ENCODE measurements at places on chromosomes 6 and 20.

DNA sequence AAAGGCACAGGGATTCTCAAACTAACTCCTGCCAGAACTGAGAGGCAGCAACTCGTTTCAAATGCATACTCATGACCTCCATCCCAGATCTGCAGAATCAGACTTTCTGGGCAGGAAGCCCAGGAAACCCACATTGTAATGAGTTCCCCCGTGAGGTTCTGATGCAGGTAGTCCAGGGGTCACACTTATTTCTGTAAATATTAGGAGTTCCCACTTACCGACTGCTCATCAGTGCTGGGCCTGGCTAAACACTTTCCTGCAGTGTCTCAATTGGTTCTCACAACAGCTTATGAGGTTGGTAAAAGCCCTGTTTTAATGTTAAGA lies 11.6 kb downstream of the DUSP15 start:
- DNase-seq: no peak

DNA sequence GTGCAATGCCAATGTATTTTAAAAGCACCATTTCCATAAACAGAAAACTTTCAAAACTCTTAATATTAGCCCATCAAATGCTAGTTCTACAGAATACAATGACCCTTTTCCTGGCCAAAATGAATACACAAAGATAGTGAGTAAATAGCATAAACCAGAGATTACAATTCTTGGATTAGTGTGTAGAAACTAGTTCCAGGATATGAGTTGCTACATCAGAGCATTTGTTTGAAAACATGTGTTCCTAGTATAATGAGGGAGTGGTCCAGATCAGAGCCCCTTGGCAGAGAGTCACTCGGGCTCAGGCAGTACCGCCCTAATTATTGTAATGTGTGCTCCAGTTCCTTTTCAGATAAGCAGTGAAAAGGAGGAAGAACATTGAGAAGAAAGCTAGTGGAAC lies 63.7 kb upstream of the COL21A1 start:
- no peak for DNase-seq

DNA sequence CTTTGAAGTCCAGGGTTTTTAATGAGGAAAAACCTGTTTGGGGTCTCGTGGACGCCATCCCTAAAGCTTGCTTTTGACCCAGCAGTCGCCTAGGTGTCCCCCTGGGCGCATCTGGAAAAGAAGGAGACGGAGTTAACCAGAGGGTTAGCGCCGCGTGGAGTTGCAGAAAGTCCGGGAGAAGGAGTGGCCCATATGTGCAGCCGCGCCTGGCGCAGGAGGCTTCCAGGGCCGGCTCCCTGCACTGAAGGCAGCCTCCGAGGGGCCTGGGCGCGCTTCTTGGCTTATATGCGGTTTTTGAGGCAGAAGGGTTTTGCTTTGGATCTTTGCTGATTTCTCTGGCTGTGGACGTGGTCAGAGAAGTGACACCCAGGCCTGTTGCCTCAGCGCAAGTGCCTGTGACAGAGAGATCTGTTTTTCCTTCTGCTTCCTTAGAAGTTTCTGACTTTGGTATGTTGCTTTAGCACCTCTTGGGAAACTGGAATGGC lies 987 bp downstream of the TMEM181 start:
- no peak for DNase-seq

- no peak for DNase-seq
These were observed 191.9 kb upstream of the SLC35B3 start for GRCh38 chr6:8627085-8627861.

GRCh38 chr6:18551228-18551627 lies 164.1 kb downstream of the RNF144B start:
- DNase-seq: no peak

DNA sequence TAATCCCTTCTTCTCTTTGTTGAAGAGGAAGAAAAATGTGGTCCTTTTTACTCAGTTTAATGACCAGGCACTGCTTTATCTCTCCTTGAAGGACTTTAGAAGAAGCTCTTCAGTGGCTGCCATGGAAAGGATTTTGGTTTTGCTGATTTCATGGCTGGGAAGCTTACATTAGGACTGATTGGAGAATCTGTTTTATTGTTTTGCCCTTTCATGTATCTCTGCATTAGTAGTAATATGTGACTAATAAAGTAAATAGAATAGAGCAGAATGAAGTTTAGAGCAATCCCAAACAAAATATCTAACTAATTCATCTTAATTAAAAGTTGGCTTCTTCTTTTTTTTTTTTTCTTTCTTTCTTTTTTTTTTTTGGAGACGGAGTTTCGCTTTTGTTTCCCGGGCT lies 502.9 kb downstream of the HAO1 start:
- no peak for DNase-seq

- DNase-seq: no peak
These were observed 215.5 kb upstream of the LAMP5 start for GRCh38 chr20:9298906-9299305.

All from mesendoderm (in vitro differentiated cells).